ENCODE measurements at places on chromosomes 12 and 14. TPM values are rescaled to one million over a fixed set of nuclear protein-coding genes. Genes with fewer than 3 reads are reported as not detected.

PPP1CC gene
- total RNA-seq = 139 TPM

FKBP4 gene
- total RNA-seq = 51.8 TPM

HELB gene
- total RNA-seq = 2.3 TPM

XRCC3 gene
- 11.7 TPM for total RNA-seq

OR4E2 gene
- total RNA-seq = not detected

ATL1 gene
- total RNA-seq = 6.9 TPM
